ENCODE measurements at places on chromosomes 12 and 14. TPM values are rescaled to one million over a fixed set of nuclear protein-coding genes. Genes with fewer than 3 reads are reported as not detected.

DNA sequence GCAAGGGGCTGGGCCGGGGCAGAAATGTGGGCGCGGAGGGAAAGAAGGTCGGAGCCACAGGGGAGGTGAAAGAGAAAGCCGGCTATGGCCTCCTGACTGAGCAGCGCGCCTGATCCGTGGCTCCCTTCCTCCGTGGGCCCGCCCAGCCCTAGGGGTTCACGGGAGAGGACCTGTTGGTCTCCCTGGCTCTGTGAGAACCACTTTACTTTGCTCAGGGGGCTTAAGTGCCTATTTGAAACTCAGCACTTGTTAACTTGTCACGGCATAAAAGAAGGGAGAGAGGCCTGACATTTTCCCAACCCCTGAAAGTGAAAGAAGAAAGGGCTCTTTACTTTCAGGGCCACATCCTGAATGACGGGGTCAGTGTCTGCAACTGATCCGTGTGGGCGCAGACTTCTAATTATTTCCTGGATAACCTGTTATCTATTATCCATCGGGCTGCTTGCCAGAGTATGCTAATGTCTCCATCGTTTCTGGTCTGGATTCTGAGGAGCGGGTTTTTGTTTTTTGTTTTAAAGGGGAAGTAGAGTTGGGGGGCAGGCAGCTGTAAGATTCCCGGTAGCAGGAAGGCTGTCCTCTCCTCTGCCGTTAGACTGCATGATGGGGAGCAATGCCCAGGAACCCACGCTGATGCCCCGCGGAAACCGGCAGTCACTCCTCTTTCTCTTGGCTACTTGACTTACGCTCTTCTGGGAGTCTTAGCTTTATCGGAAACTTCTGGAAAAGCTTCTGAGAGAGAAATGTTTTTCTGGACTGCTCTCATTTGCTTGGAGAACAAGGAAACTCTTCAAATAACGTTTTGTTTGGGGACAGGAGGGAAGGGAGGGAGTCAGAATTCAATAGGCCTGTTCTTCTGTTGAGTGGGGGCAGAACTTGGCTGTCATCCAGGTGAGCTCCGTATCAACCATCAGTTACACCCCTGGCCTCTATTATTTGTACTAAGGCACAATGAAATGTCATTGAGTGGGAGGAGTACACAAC, 127.7 kb upstream of the MAX start:
- peak; percentile 30 for DNase-seq

The USP5 gene
- 129 TPM for total RNA-seq

DNA sequence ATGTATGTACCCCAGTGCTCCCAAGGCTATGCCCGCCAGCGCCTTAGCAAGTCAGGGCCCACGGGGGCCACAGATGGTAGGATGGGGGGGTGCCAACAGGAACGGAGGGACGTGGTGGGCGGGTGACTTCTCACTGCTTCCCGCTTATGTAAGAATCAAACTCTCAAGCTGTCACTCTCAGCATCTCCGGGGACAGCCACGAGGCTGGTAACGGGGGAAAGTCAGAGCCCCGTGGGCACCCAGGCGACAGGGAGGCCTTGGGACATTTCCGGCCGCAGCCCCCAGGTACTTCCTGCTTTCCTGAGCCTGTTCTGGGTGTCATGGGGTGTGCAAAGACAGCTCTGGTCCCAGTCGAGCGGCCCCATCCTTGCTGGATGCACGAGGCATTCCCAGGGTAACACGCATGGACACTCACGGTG, 59.3 kb downstream of the TESC start:
- no peak for DNase-seq

The SCN8A gene
- 3.5 TPM for total RNA-seq

The CDKL1 gene
- total RNA-seq = 0.36 TPM

The FAR2 gene
- total RNA-seq = not detected

Measured in OCI-LY7 (cell line).